ENCODE measurements at places on chromosomes 5 and 9.

- DNase-seq = no peak
Observed at GRCh38 chr9:35993976-35994720, 36.2 kb upstream of the OR2S2 start.

GRCh38 chr9:112831969-112832368 is 58.7 kb downstream of the SLC46A2 start:
- DNase-seq = no peak

- no peak for DNase-seq
Observed at GRCh38 chr5:181108578-181109165, 22.3 kb downstream of the OR2V1 start.

GRCh38 chr9:132948482-132949050 is 4.2 kb upstream of the TSC1 start:
- no peak for DNase-seq

DNA sequence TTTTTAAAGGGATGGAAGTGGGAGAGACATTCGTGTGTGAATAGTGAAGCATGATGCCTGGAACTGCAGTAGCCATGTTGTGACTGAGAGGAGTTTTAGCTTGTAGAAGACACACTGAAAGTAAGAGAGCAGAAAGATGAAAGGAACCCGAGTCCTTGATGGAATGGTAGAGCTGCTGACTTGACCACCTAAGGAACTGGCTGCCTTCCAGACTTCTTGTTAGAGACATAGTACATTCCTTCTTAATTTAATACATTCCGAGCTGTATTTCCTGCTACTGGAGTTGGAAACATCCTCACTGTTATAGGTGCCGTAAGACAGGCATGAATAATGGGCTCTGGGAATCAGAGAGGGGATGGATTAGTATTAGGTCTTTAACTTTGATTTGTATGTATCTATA is 7.4 kb downstream of the CER1 start:
- DNase-seq = no peak

DNA sequence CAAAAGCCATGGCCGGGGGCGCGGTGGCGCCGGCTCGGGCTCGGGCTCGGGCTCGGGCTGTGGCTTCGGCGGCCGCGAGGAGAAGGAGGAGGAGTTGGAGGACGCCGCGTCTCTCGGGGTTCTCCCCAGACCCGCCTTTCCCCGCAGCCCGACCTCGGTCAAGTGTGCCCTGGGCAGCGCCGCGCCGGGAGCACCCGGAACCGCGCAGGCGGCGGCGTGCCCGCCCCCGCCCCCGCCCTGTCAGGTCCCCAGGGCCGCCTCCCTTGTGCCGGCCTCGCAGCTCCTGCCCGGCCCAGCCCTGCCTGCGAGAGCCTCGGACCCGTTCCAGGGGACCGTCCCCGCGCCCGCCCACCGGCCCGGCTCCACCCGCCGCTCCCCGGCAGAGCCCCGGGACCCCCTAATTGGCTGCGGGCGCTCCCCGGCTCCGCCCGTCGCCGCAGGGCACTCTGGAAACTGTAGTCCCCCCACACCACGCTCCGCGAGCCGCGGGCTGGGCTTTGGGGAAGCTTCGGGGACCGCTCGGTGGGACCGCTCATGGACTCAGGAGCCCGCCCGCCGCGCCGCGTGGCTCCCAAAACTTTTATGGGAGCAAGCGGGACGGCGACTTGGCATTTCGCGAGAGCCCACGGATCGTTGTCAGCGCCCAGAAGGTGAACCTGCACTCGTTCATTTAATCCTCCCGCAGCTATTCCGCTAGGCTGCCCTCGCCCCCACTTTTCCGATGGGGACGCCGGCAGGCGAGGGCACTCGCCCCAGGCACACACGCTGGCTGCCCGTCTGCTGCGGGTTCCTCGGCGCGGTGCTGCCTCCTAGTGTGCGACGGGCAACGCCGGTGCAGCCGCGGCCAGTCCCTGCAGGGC is at the start of gene STK10:
Gene STK10, minus strand, starts transcription at position 192 of the 860 bp plus-strand sequence. Its CDS starts 182 bp downstream, at position 10.
- peak; percentile 68 for DNase-seq

GRCh38 chr5:107564931-107565372 is 105.8 kb downstream of the EFNA5 start:
- DNase-seq = no peak

GRCh38 chr5:36777105-36777757 is 99.3 kb upstream of the NIPBL start:
- DNase-seq = no peak
